Heart left ventricle (tissue), 16 donors: ENCODE measurements at places on chromosomes 7 and 10.

DNA sequence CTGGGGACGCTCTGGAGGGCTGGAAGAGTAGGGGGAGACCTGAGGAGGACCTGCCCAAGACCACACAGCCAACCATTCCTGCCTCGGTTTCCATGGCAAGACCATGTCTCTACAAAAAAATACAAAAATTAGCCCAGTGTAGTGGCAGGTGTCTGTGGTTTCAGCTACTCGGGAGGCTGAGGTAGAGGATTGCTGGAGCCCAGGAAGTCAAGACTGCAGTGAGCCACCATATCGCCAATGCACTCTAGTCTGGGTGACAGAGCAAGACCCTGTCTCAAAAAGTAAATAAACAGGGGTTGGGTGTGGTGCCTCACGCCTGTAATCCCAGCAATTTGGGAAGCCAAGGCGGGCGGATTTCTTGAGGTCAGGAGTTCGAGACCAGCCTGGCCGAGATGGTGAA is 48.7 kb downstream of the CLIP2 start:
- DNase-seq: no peak

DNA sequence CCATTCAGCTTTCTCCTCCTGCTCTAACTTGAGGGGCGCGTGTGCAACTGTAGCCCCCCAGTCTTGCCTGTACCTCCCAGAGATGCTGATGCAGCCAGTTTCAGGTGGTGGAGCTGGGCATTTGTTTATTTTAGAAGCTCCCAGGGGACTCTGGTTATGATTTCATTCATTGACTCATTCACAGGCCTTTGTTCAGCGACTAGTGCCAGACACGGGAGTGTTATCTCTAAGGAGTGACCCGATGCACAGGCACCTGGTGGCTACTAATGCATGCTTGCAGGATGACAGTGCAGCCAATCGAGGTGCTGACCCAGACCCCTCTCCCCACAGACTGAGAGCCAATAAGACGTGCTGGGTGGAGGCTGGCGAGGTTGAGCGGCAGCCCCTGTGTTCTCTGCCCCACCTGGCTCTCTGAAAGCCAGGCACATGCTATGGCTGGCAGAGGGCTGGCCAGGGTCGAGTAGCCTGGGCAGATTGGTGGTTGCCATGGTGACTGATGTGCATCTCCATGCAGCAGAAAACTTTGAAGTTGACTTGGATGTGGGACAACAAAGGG is 19.7 kb upstream of the SLC18A2 start:
- DNase-seq: no peak

GRCh38 chr7:151080522-151081169 is at the start of gene FASTK:
Gene FASTK, minus strand, starts transcription at chr7:151080809. Its CDS starts 43 bp downstream, at chr7:151080766.
- DNase-seq: peak; percentile 92

DNA sequence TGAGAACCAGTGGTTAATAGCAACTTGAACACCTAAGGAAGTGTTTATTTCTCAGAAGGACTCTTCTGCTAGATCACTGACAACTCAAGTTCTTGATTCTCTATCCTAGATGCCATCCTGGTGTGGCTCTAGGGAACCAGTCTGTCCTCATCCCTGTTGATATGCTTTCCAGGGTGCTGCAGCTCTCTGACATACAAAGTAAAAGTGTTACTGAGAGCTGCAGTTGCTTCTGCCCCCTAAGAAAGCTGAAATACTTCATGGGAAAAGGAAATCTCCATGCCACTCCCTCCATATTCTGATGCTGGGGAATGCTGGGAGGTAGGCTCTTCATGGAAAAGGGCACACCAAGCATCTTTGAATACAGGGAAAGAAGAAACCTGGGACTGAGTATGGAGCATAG is 168.1 kb downstream of the KLF6 start:
- no peak for DNase-seq

DNA sequence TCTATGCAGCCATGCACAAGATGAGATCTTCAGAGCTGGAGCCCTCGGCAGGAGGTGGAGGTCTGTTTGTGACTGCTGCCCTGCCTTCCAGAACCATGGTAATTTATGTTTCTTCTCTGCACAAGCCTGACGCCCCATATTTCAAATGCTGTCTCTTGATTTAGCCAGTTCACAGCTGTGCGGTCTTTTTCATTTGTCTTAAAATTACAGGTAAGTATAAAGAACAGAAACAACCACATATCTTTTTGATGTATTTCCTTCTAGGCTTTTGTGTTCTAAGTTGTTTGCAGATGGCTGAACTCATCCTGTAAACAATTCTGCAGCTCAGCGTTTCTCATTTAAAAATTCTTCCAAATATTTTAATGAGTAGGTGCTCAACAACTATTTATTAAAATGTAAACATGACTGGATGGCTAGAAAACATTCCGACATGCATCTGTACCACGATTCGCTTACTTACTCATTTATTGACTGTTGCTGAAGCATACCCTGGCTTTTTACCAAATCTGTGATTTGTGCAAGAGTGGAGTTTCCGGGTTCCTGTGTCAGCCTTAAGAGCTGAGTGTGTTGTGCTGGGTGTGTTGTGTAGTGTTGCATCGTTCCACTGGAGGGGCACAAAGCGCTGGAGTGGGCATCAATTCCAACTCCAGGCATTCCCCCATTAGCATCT is 58.9 kb downstream of the PIP4K2A start:
- DNase-seq: no peak

DNA sequence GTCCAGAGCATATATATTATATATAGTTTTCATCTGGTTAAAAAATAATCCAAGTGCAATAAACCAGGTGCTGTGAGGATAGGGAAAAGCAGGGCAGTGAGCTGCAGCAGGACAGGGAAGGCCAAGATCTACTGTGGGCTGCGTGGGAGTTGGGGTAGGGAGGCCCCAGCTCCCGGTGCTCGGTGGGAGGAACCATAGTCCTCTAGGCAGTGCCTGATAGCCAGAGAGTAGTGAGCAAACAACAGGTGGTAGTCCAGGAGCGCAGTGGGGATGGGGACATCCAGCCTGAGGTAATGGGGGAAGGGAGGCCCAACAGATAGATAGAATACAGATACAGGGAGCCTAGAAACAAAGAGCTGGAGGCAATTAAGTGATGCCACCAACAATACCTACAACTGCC is 4.1 kb upstream of the BMPR1A start:
- no peak for DNase-seq

- no peak for DNase-seq
Measured at GRCh38 chr7:96495751-96496216, 173.9 kb upstream of the SLC25A13 start.

DNA sequence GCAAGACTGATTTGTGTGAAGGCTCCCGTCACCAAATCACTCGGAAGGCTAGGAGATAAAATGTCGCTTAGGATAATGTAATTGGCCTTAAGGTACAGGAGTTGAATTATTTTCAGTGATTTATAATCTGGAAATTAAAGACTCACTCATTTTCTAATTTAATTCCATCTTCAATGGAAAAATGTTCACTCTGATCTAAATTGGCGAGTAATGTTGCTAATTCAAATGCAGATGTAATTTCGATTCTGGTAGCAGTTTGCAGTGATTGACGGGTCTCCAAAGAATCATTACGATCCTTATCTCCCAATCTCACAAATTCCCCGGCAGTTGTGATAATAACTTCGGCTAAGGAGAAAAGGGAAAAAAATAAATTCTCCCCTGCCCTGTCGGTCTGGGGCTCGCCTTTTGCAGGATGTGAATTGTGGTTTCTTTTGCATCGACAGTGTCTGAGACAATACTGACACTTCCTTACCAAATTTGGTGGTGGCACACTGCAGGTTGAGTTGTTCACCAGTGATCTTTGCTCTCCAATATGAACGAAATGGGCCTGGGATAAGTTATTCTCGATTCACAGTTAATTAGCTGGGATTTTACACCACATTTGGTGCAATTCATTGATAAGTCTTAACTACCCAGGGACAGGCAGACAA is 215.1 kb upstream of the GPR26 start:
- DNase-seq: no peak

GRCh38 chr7:41065663-41066062 is 637.2 kb downstream of the INHBA start:
- no peak for DNase-seq

DNA sequence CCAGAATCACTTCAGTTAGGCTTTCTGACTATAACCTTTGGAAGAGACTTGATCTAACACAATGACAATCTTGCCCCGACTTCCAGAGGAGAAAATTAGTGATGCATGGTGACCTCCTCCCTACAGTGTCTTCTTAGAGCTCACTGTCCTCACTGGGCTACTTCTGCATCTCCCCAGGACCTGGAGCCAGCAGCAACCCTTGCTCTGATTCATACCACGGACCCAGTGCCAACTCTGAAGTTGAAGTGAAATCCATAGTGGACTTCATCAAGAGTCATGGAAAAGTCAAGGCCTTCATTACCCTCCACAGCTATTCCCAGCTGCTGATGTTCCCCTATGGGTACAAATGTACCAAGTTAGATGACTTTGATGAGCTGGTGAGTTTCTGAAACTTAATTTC is 12.6 kb downstream of the CPA2 start:
- DNase-seq: no peak

GRCh38 chr10:11870461-11870780 is 47.3 kb downstream of the PROSER2 start:
- no peak for DNase-seq

GRCh38 chr7:157886711-157887110 is 549.9 kb downstream of the DNAJB6 start:
- DNase-seq: no peak

DNA sequence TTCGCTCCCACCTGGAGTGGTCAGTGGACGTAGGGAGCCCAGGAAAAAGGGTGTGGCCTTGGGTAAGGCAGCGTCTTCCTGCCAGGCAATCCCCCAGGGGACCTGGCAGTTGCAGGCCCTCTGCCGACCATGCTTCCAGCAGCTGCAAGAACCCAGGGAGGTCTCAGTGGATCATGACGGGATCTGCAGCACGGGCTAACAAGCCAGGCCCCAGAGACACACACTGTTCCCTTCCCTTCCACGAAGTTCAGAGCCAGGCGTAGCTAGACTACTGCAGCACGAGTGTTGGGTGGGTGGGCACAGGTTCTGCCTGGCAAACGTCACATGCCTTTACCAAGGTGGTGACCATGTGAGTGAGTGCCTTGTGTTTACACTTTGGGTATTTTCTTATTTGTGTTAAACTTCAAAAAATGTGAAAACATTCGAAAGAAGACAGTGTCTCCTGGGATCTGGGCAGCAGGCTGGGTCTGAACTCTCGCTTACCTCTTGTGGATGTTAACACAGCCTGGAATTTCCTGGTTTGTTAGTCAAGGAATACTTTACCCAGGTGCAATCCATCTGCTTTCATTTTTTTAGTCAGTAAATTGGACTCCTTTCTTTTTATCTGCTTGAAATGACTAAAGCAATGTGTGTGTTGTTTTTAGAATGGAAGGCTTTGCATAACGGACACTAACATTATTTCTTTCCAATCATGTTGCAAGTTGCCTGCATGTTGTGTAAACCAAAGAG is 48.2 kb upstream of the VIPR2 start:
- no peak for DNase-seq

DNA sequence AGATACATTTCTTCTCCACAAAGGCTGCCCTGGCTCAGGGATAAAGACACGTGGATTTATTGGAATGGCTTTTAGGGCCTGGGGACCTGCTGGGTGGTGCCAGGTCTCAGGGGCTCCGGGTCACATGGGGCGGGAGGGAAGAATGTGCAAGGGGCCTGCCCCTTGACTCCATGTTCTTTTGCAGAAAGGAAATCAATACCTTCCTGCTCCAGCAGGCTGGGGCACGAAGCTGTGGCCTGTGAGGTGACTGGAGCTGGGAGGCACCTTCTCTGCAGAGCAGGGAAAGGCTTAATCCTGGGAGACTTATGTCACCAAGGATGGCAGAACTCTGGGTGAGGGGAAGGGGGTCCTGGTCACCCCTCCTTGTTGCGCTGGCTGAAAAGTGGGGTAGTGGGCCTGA is 42.3 kb upstream of the GNA12 start:
- no peak for DNase-seq

DNA sequence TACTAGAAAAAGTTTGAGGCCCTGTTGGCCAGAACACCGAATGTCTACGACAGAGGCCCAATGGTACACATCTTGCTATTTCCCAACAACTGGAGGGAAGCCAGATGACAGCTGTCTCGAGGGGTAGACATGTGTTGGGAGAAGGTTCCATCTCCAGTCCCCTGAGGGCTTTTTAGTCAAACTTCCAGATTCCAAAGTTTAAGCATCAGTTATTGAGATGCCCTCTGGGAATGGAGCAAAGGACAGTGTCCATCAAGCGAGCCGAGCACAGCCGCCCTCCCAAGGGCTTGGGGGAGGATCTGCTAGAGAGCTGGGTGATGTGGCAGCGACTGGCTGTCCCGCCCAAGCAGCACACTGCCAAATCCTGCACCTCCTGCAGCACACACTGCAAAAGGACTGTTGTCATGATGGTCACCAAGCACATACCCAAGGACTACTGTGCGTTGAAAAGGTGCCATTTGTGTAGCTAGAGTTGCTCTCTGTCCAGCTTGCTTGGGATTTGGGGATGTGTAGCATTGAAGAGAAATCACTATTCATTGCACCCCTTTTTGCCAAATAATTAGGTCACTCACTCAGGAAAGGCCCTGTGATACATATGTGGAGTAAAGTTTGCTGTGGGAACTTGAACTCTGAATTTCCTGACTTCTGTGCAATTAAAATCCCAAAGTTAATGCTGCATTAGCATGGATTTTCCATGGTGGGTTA is 164.6 kb downstream of the TRIL start:
- DNase-seq: peak; percentile 44

- DNase-seq: no peak
Measured at GRCh38 chr10:33556620-33557019, 222.2 kb upstream of the NRP1 start.

DNA sequence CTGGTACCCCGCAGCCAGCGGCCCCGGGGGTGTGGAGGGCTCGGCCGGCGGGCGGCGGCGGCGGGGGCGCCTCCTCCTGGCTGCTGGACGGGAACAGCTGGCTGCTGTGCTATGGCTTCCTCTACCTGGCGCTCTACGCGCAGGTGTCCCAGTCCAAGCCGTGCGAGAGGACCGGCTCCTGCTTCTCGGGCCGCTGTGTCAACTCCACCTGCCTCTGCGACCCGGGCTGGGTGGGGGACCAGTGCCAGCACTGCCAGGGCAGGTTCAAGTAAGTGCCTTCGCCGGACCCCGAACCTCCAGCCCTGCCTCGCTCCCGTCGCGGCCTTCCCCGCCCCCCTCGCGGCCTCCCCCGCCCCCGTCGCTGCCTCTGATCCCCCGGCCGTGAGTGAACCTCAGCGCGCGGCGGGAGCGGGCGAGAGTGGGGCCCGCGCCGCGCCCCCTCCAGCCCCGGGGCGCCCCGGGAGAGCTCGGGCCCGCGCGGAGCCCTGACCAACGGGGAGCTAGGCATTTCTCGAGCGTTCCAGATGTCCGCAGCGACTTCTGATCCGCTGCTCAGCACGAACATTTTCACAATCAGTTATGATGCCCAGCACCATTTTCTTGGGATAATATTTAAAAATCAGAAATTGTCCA is 727 bp downstream of the ATRNL1 start:
- DNase-seq: peak; percentile 19

DNA sequence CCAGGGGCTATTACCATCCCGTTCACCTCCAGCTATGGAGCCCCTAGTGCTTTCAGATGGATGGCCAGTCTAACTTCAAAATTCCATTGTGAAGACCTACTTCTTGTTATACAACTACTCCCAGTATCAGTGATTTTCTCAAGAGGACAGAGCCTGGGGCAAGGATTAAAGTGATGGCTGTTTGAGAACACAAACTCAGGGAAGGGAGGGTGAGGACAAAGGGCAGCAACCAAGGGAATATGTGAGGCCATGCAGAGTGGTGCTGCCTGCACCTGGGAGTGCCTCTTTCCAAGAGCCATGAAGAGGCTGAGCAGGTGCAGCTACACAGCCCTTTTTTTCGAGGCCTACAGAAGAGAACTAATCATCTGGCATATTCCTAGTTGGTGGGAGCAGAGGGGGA is 303.5 kb upstream of the BMPER start:
- no peak for DNase-seq

GRCh38 chr7:105354383-105354782 is 34.3 kb downstream of the SRPK2 start:
- no peak for DNase-seq
